Fibroblast of skin of left quadriceps (primary cell): ENCODE measurements at places on chromosomes 6 and 20.

DNA sequence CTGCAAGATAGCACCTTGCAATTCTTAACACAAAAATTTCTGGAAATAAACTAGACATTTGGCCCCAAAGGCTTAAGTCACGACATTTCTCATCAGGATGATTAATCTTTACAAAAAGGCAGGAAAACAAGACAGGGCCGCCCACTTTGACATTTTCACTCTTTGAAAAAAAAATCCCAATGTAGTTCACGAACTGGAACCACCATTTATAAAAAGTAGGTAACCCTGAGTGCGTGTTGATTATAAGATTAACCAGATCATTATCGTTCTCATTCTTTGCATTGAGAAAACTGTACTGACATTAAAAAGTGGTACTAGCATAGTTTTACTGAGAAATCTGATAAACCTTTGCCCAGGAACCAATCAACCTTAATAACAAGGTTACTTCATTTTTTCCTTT is 108.8 kb downstream of the HUS1B start:
- no peak for DNase-seq

- DNase-seq, result no peak
Observed at GRCh38 chr6:166900956-166901607, 55.3 kb downstream of the RNASET2 start.

DNA sequence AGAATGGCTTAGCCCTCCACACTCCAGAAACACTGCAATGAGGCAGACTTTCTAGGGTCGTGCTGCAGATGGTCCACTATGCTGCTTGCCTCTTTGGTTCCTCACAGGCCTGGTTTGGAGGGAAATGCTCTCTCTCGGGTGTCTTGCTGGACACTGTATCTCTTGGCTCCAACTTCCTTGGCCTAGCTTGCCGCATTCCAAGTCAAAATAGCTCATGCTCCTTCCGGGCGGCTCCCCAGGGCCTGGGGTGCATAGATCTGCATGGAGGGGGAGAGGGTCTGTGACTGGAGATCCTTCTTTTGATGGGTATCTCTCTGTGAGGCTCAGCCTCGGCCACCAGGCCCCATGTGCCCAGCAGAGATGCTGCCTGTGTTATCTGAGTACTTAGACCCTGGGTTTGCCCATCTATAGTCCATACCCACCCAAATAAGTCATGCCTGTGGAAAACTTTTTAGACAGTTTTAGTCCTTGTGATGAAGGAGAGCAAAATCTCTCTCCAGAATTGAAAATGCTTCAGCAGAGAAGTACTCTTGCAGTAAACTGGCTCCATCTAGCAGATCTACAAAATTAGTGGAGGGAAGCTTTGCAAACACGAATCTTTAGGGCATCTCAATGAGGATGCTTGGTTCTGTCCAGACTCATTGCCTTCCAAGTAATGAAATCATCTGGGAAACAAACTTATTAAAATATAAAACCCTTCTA is 264.1 kb upstream of the RIN2 start:
- no peak for DNase-seq

GRCh38 chr6:35206346-35206745 is 7.4 kb upstream of the SCUBE3 start:
- no peak for DNase-seq

- no peak for DNase-seq
Observed at GRCh38 chr20:38418509-38419204, 16.5 kb downstream of the SNHG17 start.

DNA sequence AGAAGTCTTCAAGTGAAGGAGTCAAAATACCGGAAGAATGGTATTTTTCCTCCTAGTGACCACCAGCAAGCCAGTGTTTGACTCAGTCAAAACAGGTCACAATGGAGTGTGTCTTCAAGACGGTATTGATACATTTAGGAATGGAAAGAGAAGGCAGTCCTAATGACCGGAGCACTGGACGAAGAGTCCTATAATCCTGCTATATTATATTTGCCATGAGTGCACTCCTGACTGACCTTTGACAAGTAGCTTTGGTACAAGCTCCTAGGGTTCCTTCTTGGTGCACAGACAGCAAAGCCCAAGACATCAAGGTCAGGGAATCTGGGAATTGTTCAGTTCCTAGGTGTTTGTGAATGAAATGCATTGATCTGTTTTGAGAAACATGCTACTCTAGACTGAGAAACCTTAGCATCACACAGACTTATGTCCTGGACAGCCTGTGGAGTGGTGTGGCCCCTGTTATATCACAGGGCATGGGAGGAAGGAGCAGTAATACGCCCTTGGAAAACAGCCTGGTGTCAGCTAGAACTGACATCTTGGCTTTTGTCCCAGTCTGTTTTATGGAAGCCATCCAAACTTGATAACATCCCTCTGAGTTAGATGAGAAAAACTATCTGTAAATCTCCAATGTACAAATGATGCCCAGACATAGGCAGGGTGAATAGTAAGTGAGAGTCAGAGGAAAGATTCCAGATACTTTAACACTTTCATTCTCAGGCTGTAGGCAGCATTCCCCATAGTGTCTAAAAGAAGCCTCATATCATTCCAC is 18.5 kb downstream of the NOX3 start:
- no peak for DNase-seq

DNA sequence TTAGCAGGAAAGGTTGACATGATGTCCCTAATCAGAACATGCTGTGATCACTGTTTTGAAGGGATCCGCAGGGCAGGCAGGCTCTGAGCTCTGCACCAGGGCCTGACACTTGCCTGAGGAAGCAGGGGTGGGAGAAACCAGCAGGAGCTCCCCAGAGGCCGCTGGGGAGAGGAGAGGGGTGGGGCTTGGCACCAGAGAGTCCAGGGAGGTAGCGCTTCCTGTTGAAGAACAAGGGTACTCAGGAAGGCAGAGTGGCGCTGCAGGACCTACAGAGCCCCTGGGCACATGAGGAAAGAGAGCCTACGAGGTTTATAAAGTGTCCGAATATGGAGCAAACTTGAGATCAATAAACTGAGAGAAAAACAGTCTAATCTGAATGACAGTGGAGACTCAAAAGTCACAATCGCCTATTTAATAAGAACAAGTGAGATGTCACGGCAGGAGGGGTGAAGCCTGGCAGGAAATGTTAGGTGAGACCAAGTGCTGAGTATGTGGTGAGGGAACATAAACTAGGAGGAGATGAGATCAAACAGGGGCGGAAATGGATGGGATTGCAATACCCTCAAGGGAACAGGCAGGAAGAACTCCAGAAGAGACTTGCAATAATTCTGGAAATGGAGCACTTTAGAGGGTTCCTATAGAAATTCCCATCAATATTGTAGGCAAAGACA is 5.8 kb upstream of the TBXT start:
- DNase-seq, result no peak

DNA sequence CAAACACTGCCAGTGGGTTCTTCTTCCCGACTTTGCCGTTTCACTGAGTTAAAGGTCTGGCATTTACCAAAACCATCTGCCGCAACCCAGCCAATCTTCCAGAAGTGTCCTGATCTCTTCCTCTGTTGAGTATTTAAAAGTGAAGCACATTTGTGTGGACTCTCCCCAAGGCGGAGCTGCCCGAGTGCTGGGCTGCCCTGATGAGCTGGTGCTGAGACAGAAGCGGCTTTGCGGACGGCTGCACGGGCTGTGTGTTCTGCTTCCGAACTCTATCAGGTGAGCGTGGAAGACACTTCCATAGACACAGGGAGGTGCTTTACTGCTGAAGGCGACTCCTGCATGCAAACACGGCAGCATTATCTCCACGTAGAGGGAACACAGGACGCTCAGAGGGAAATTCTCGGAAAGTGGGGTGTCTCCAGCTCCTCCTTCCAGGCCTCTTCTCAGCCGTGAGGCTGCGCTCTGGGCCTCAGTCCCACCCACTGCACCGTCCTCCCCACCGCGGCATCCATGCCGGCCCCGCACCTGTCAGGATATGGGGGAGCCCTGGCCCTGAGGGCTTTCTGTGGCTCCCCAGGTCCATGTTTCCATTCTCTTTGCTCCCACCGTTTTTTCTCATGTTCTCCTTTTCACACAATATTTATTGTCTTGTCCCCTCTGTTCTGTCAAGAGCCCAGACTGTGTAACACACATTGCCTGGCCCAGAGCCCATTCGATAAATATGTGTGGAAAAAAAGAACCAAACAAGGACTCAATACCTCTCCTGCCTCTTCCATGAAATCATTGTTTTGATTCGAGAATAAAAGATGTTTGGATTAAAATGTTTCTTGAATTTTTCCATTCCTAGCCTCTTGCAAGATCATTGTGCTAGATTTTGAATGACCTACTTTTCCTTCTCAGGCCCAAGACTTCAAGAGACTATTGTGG is 205.1 kb downstream of the DLL1 start:
- DNase-seq, result no peak

DNA sequence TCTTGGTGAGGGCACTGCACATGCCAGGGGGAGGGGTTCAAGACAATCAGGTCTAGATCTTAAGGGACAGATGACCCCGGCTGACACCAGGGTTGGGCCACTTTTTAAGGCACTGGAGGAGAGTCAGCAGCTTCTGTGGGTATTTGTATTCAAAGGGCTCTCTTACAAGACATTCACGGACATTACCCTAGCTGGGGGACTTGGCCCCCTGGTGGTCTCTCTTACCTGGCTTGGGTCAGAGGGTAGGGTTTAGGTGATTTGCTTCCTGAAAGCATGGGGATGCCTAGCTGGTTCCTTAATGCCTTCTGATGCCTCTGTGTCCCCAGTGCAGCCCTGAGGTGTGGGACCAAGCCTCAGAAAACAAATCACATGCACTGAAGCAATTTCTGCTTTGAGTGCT is 354.7 kb downstream of the CDC5L start:
- no peak for DNase-seq

DNA sequence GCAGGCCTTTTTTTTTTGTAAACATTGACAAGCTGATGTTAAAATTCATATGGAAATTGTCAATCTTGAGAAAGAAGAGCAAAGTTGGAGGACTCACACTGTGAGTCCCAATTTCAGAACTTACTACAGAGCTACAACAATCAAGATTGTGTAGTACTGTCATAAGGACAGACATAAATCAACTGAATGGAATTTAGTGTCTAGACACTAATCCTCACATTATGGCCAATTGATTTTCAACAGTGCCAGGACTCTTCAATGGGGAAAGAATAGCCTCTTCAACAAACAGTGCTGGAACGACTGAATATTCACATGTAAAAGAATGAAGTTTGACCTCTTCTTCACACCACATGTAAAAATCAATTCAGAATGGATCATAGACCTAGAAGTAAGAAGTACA is 60.8 kb downstream of the TGM2 start:
- no peak for DNase-seq

- DNase-seq, result no peak
Observed at GRCh38 chr6:168909288-168909687, 344.4 kb downstream of the THBS2 start.

- no peak for DNase-seq
Observed at GRCh38 chr6:127497410-127497809, 21.7 kb downstream of the MTCL3 start.

DNA sequence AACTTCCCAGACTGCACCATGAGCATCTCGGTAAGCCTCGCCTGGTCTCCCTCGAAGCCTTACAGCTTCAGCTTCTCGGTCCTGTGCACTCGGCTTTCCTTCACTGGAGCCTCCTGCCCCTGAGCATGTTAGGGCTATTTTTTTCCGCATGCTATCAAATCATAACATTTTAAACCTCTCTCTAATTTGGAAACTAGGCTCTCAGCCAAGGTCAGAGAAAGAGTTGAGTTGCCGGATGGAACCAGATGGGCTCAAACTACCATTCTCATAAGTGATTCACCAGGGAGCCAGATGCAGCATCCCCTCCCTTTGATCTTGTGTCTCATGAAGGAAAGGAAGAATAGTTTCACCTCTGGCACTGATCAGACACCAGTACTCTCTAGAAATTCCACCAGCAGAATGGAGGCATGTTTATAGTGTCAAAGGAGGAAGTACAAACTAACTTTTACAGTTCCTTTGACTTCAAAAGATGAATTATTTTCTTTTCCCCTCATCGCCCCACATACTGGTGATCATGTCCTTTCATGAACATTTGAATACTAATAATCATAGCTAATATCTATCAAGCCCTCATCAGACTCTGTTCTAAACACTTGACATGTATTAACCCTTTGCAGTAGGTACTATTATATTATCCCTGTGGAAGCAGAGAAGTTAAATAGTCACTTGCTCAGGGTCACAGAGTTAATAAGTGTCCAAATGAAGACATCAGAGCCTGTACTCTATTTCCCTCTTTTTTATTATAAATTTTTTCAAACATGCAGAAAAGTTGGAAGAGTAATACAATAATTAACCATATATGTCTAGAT is 46.7 kb downstream of the MAP1LC3A start:
- peak; percentile 36 for DNase-seq

- DNase-seq, result no peak
Observed at GRCh38 chr6:87669051-87669450, 33.0 kb downstream of the AKIRIN2 start.

DNA sequence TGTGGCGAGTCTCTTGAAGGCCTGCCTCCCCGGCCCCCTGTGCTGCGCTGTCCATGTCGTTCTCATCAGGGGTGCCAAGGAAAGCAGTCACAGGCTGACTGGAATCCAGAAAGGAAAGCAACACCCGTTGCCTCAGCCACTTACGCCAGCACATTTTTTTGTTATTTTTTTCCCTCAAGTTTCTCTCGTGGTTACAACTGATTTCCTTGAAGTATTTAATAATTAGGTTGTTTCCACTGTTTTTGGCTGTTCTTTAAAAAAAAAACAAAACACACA is 17.9 kb upstream of the SLC22A1 start:
- no peak for DNase-seq

- no peak for DNase-seq
Observed at GRCh38 chr6:6556738-6557503, 31.6 kb upstream of the LY86 start.

DNA sequence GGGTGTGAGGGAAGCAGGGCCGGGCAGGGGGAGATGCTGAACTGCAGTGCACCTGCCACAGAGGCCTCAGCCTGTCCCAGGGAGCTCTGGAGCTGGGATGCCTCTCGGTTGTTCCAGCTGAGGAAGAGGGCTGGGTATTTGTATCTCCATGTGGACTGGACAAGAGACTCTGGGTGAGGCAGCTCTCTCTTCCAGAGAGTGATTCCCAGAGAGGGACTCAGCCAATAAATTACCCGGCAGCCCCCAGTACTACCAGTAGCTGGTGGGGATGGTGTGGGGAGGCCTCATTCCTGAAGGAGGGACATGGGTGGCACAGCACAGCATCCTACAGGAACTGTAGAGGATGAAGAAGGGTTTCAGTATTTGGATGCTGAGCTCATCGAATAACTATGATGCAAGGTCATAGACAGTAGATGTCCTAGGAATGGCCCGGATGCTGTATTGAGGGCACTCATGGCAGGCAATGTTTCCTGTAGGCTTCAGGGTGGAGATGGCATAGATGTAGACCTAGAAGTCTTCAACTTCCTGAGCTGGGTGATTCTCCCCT is 1.4 kb downstream of the FGD2 start:
- no peak for DNase-seq

DNA sequence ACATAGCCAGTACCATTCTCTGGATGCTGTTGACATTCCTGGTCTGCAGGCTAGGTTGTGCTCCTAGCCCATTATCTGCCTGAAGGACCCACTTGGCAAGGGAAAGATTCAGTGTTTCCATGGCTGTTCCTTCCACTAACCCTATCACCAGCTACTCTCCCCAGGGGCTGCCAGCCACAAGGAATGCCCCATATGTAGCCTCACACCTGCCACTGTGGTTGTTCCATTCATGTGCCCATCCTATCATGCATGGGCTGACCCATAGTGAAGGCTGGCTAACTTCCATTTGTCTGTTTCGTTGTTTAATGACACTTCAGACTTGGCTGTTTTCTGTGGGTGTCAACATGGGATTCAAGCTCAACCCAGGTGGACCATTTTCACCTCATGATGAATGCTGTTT is 25.6 kb upstream of the HLA-A start:
- DNase-seq, result no peak
